ENCODE measurements at places on chromosomes 7 and 10.

DNA sequence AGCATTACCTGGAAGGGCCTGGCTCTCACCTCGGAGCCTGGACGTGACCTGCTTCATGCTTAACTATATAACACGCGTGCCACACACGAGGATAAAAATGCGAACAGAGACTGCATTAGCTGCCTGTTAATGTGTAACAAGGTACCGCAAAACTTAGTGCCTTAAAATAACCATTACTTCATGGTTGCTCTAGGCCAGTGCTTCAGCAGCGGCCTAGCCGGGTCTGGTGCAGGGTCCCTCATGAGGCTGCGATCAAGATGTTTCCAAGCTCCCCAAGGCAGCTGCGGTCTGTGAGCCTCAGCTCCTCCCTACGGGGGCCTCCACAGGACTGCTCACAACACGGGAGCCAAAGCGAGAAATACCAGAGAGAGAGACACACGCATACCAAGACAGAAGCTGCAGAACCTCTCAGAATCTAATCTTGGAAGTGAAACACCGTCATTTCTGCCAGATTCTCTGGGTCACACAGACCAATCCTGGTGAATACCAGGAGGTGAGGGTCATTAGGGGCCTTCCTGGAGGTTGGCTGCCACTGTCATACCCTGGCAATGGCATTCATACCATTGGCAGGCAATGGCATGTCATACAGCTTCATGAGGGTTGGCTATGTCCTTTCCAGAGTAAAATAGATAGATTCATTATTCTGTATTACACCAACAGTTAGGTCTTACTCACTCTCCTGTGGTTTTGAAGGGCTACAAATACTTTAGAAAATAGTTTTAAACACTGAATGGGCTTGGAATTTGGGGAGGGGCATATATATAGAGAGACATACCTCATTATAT lies 94.5 kb downstream of the HIPK2 start:
- DNase-seq, result no peak

- DNase-seq, result no peak
Observed at GRCh38 chr10:30736685-30737232, 107.2 kb upstream of the LYZL2 start.

- no peak for DNase-seq
Observed at GRCh38 chr7:80637911-80638765, at the start of gene CD36. Gene CD36 (plus strand): TSS chr7:80638642. CDS start chr7:80646741, 8,099 bp downstream.

DNA sequence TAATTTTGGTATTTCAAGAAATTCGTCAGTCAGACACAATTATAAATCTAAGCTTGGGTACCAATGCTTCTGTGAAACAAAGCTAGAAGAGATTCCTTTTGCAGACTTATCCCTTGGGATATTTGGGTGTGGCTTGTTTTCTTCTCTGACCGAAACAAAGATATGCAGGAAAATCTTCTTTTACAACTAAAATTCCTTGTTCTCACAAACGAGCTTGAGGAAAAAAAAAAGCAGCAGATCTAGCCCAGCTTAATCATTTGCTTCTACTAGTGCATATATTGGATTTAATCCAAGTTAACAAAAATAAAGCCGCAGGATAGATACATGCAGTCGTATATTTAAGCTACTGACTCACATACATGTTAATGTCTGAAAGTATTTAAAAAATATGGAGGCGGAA lies 104.2 kb downstream of the PRTFDC1 start:
- DNase-seq, result no peak

- DNase-seq, result no peak
Observed at GRCh38 chr7:34438436-34438835, 219.6 kb upstream of the NPSR1 start.

DNA sequence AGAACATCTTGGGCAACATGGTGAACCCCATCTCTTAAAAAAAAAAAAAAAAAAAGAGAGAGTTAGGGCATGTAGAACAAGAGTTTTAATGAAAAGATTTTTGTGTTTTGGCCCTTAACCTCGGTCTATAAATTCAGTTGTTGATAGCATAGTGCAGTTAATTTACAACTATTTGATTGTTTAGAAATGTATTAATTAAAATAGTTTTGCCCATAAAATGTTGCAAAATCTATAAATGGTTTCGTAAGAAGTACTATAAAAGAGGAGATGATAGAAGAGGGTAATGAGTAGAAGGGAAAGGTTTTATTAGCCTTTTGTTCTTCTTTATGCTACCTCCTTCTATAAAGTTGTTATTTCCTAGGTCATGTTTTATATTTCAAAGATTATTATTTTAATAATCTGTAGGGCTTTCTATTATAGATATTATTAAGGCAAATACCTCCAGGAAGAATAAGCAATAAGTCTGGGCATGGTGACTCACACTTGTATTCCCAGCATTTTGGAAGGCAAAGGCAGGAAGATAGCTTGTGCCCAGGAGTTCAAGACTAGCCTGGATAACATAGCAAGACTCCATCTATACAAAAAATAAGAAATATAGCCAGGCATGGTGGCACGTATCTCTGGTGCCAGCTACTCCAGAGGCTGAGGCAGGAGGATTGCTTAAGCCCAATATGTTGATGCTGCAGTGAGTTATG lies 73.3 kb downstream of the MCU start:
- no peak for DNase-seq

DNA sequence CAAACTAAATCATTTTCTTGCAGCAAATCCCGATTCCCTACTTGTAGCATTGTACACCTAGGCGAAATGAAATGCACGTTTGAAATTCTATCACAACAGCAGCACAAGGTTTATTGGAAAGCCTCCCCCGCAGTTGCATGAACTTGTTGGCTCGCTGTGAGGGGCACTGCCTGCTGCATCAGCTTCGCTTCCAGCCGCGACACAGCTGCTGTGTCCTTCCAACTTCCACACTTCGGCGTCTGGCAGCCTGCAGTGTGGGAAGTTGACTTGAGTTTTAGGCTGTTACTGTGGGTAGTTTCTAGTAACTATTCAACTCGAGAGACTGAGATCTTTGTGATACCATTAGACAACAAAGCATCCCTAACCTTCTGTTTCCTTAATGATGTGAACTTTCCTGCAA lies 315.8 kb upstream of the TPK1 start:
- no peak for DNase-seq

DNA sequence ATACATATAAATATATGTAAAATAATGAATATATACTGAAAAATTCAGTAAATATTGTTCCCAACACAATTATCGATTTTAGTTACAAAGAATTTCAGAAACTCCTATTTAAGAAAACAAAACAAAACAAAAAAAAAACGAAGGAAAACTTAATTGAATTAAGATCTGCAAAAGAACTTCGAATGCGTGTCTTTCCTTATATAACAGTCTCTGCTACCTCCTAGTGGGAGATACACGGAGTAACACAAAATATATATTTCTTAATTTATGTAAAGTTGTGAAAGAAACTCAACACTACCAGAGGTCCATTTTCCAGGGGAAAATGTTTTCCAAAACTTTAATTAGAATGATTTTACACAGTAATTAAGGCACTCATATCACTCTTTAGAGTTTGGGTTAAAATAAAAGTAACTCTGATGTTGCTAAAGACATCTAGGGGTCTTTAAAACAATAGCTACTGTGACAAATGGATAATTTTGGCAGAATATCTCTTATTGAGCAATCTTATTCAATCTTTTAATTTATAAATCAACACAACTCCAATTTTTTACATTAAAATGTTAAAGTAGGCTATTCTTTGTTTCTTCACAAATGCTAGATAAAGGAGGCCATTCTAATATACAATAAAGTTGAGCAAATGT lies 41.6 kb downstream of the NEBL start:
- no peak for DNase-seq

DNA sequence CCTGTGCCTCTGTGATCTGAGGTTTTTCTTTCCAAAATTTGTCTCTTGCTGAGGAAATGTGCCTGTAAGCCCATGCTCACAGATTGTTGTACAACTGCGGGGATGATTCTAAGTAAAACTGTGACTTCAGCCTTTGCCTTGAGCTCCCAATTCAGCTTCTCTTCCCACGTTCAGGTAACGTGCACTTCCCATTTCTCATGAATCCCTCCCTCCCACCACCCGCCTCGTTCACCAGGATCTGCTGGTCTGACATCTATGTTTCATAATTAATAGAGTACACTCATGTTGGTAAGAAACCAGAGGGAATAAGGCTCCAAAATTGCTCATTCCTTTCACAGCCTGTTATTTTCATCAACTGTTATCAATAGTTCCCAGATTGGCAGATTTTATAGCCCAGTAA lies 332.6 kb upstream of the TPK1 start:
- DNase-seq, result no peak

DNA sequence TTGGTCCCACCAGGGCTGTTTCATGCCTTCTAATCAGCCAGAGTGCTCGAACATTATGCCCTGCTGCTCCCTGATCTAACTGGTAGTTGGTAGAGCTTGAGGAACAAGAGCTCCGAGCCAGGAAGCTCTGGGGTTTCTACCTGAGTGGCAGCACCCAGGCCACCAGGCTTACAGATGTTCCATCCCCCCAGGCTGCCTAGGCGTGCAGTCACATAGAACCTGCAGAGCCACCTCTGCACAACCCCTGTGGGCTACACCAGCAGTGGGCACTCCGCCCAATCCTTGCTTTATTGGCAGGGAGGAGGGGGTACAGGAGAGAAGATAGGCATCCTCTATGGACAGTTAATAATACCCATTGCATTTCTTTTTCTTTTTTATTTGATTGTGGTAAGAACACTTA lies 21.8 kb downstream of the MAP3K8 start:
- DNase-seq, result no peak

DNA sequence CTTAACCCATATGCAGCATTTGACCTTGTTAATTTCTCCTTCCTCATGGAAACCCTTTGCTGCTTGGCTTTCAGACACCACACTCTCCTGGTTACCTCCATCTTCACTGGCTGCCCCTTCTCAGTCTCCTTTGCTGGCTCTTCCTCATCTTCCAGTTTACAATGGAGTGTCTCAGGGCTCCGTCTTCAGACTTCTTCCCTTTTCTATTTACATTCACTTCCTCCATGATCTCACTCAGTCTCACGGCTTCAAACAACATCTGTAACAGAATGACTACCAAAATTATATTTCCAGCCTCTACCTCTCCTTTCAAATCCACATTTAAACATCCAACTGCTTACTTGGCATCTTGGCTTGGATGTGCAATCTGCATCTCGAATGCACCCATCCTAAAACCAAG lies 140.4 kb downstream of the DKK1 start:
- no peak for DNase-seq

- DNase-seq, result no peak
Observed at GRCh38 chr10:78784546-78784945, 284.2 kb upstream of the ZMIZ1 start.

DNA sequence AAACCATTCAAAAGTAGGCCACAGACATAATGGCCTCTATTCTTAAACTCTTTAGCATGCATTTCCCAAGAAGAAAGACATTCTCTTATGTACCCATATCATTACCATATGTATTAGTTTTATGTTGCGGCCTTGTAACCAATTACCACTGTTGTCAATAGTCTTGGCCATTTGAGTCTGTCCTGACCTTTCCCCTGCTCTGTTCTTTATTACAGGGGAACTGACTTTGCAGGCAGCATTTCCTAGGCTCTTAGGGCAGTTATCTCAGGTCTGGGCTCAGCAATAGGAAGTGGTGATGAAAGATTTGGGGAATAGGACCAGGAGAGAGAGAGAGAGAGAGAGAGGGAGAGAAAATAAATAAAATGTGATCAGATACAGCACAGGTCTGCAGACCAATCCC lies 194.5 kb upstream of the LRGUK start:
- DNase-seq, result no peak

DNA sequence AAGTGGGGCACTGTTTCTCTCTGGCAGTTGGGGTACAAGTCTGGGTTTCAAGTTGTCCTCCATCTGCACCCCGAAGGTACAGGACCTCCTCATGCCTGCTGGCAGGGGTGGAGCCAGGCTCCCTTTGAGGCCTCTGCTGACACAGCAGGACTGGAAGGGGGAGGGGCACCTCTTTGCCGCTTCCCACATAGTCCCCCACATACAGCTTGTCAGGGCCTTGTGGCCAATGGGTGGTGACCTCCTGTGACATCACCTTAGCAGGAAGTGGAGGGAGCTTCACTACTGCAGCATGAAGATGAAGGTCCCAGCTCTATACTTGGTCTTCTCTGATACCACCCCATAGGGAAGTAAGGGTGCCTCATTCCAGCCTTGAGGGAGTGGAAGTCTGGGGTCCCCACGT lies 167.8 kb downstream of the RAMP3 start:
- no peak for DNase-seq

- DNase-seq, result no peak
Observed at GRCh38 chr7:108629651-108630400, 60.2 kb downstream of the DNAJB9 start.

DNA sequence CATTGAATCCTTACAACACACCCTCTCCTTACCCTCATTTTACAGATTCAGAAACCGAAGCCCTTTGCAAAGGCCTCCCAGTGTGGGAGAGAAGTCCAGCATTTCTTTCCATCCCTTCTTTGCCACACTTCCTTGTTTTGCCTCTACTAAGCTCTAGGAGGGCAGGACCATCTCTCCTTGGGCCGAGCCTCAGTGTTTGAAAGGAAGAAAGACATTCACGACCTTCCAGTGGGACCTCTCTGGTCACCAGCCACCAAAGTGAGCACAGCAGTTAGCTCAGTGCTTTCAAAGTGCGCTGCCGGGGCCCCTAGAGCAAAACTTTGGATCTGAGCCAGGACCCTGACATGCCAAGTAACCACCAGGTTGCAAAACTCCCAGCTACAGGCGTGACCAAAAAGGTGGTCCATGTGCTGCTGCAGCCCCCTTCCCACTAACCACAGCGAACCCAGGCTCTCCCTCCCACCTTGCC lies 12.4 kb downstream of the CTBP2 start:
- DNase-seq, result no peak

- DNase-seq, result no peak
Observed at GRCh38 chr7:98200364-98200763, 10.9 kb upstream of the BHLHA15 start.

DNA sequence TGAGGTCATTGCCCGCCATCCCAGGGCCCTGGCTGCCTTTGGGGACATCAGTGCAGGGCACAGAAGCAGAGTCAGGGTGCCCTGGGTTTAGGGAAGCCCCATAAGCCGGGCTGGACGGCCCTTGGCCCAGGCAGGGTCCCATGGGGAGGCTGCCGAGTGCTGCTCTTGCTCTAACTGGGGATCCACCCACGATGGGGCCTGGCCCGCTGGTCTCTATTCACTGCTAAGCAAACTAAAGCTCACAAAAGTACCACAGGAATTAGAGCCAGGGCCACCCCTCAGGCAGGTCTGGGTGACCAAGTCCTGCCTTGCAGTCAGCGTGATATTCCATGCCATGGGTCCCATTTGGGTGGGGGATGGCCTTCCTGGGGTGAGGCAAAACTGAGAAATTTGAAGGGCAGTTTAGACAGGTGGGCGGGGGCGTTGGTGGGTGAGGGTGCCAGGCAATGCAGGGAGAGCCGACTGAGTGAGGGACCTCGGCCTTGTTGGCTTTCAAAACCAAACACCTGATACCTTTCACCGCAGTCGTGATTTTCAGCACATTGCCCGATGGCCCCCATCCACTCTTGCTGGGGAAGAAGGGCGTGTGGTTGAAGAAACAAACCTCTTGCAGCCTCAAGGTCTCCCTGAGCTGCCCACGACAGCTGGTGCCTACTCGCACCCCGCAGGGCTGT lies 92.8 kb upstream of the PPIF start:
- no peak for DNase-seq

DNA sequence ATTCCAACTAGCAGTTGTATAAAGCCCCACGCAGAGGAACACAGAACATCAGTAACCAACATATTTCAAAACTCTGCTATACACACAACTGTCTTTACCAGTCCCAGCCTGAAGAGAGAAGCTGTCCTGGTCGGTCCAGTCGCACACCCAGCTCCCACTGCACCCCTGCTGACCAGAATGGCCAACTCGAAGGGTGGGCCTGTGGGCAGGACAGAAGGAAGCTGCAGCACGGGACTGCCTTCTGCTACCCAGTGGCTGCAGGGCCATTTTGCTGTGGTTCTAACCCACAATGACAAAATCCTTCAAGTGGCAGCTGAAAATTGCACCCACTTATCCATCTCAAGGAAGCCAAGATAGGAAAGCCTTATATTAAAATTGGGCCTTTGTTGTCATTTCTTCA lies 48.2 kb downstream of the GSDME start:
- DNase-seq, result no peak

Data from stimulated activated CD8-positive, alpha-beta memory T cell treated with anti-CD3 and anti-CD28 coated beads, Interleukin-4, amount 100 ng/mL, for 1 hour (primary cell).